WTC11 (cell line): ENCODE measurements at places on chromosomes 16 and 17. TPM values are rescaled to one million over a fixed set of nuclear protein-coding genes. Genes with fewer than 3 reads are reported as not detected.

GRCh38 chr17:57906910-57907309 is 48.3 kb downstream of the CUEDC1 start:
- H3K27me3 ChIP-seq, result no peaks in the 10 kb centered on the region
- peaks cover 57% of the 10 kb centered on the region for H3K4me1 ChIP-seq
- H3K36me3 ChIP-seq, result no peaks in the 10 kb centered on the region
- DNase-seq, result peak; percentile 63
- H3K4me3 ChIP-seq, result no peak overlapping the region

DNA sequence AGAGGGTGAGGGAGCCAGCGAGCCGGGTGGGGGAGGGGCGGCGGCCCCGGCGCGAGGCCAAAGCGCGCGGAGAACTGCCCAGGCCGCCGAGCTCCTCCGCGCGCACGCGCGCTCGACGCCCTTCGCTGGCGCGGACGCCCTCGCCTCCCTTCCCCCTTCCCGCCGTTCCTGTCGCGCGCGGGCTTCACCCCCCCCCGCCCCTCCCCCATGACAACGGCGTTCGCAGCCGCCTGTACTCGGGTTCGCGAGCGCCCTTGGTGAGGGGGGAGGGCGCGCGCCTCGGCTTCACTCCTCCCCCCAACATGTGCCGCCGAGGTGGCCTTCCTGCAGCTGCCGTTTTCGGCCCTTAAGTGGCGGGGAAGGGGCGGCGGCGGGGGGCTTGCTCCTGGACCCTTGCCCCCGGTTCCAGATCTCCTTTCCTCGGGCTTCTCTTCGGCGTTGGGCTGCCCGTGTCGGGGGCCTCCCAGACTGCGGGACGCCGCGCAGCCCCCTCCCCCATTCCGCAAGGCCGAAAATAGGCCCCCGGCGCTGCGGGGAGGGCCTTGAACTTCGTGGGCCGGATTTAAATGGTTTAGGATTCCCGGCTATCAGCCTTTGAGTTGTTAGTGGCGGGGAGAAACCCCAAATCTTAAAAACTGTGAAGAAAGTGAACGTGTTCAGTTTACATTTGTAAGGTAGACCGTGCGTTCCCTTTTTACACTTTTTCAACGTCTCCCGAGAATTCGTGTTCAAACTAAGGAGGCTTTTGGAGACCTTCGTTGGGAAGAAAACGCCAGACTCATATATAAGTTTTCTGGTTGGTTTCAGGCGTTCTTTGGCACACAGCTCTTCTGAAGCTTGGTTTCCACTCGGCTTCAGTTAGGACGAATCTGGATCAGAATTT is 653 bp downstream of the SRRM2 start:
- H3K27ac ChIP-seq, result peak overlapping the region; percentile 95
- peak overlapping the region; percentile 89 for H3K4me3 ChIP-seq
- H3K27me3 ChIP-seq, result no peaks in the 10 kb centered on the region
- peaks cover 46% of the 10 kb centered on the region for H3K36me3 ChIP-seq
- DNase-seq, result no peak

DNA sequence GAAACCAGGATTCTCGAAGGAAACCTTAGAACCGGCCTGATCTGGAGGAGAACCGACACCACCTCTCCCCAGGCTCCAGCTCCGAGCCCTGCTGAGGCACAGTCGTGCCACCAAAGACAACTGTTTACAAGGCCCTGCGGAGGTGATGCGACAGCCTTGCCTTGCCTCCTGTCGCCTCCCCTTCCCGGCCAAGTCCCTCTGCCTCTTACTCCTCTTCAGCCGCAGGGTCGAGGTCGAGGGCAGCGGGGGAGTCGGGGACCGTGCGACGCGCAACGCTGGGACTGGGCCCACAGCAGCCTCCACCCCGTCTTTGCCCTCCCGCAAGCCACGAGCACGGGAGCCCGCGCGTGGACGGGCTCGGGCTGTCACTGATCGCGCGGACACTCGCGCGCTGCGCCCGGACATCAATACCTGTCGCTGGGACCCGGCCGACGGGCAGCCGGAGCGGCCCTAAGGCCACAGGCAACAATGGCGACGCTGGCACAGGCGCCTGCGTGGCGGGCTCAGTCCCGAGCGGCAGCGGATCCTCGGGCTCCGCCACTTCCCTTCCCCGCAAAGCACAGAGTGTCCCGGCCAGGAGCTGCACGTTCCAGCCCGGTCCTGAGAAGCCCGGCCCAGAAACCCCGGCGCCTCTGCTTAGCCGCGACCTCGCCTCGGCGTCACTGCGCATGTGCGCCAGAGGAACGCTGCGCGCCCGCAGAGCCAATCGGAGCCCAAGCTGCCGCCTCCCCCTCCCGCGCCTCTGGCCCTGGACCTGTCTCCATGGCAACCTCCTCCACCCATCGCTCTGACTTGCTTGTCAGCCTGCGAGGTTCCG is at the start of gene ZNF287:
Gene ZNF287 (minus strand): TSS at position 664 of the 817 bp plus-strand sequence. CDS start 1,473 bp downstream, outside the sequence.
- peak; percentile 92 for DNase-seq
- peaks cover 69% of the 10 kb centered on the region for H3K27me3 ChIP-seq
- no peak within 1 kb of the TSS for H3K27ac ChIP-seq
- peak within 1 kb of the TSS; percentile 66 for H3K4me3 ChIP-seq
- H3K4me1 ChIP-seq, result peaks cover 7% of the 10 kb centered on the region
- H3K36me3 ChIP-seq, result no peaks in the 10 kb centered on the region

DNA sequence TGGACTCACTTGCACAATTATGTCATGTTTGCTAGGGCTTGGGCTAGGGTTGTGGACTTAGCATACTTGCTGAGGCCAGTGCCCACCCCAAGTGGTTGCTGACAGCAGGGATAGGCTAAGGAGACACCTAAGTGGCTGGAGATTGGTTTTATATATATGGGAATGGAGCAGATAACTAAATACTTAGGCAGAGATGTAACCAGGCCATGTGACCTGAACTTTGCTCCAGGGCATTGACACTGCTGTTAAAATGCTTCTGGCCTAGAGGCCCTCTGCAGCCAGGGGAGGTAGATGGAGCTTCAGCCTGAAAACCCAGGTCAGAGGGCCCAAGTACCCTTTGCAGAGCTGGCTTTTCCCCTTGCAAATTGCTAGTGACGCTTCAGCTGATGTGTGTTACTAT is 1.4 kb upstream of the ITGB3 start:
- H3K4me3 ChIP-seq, result no peak overlapping the region; the same call in 1 of the 2 replicates
- peaks cover 50% of the 10 kb centered on the region for H3K27me3 ChIP-seq
- peaks cover 36% of the 10 kb centered on the region for H3K4me1 ChIP-seq
- H3K27ac ChIP-seq, result no peak overlapping the region
- no peaks in the 10 kb centered on the region for H3K36me3 ChIP-seq

DNA sequence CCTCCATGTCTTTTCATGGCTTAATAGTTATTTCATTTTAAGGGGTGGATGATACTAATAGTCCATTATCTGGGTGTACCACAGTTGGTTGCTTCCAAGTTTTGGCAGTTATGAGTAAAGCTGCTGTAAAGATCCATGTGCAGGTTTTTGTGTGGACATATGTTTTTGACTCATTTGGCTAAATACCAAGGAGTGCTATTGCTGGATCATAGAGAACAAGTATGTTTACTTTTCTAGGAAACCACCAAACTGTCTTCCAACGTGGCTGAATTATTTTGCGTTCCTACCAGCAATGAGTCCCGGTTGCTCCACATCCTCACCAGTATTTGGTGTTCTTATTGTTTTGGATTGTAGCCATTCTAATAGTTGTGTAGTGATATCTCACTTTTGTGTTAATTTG is 181.9 kb downstream of the SPECC1 start:
- peaks cover 33% of the 10 kb centered on the region for H3K36me3 ChIP-seq
- H3K27ac ChIP-seq, result peak overlapping the region; percentile 96
- peaks cover 62% of the 10 kb centered on the region for H3K4me1 ChIP-seq
- peak overlapping the region; percentile 31; the same call in 1 of the 2 replicates for H3K4me3 ChIP-seq

DNA sequence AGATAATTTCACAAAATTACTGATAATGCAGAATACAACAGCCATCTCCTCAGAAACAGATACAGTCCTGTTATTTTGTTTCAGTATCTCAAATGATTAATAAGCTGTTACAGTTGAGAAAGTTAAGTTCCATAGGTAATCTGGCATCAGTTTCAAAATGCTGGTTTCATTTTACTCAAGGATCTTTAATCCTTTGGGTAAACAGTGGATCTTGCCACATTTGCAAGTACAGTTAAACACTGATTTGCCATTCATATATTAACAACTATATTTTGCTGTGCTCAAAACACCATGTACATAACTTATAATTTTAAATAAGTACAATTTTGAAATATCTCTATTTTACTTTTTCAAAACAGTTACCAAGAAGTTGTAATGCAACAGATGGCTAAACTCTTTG is 31.2 kb downstream of the RPGRIP1L start:
- H3K27ac ChIP-seq, result no peak overlapping the region
- 0 out of 2 replicates have a peak, but pooled peaks cover 3% of the 10 kb centered on the region for H3K4me1 ChIP-seq
- no peaks in the 10 kb centered on the region for H3K36me3 ChIP-seq

GRCh38 chr16:13306161-13306995 is 405.0 kb downstream of the SHISA9 start:
- no peaks in the 10 kb centered on the region for H3K36me3 ChIP-seq
- H3K27ac ChIP-seq, result no peak overlapping the region
- H3K4me3 ChIP-seq, result no peak overlapping the region
- peaks cover 2% of the 10 kb centered on the region for H3K4me1 ChIP-seq

GRCh38 chr17:14336418-14336817 is 35.5 kb downstream of the HS3ST3B1 start:
- no peaks in the 10 kb centered on the region for H3K36me3 ChIP-seq
- DNase-seq, result no peak
- no peak overlapping the region for H3K4me3 ChIP-seq
- H3K27ac ChIP-seq, result no peak overlapping the region

GRCh38 chr16:13743571-13743970 is 176.4 kb upstream of the ERCC4 start:
- no peak overlapping the region for H3K4me3 ChIP-seq
- no peaks in the 10 kb centered on the region; the same call in 1 of the 2 replicates for H3K27me3 ChIP-seq
- H3K36me3 ChIP-seq, result peaks cover 18% of the 10 kb centered on the region
- H3K4me1 ChIP-seq, result no peaks in the 10 kb centered on the region
- DNase-seq, result no peak
- no peak overlapping the region for H3K27ac ChIP-seq

GRCh38 chr16:60776281-60776680 is 1260.0 kb downstream of the CDH8 start:
- H3K4me3 ChIP-seq, result no peak overlapping the region
- H3K27me3 ChIP-seq, result no peaks in the 10 kb centered on the region
- no peak overlapping the region for H3K27ac ChIP-seq
- no peaks in the 10 kb centered on the region; the same call in 1 of the 2 replicates for H3K4me1 ChIP-seq
- DNase-seq, result no peak

DNA sequence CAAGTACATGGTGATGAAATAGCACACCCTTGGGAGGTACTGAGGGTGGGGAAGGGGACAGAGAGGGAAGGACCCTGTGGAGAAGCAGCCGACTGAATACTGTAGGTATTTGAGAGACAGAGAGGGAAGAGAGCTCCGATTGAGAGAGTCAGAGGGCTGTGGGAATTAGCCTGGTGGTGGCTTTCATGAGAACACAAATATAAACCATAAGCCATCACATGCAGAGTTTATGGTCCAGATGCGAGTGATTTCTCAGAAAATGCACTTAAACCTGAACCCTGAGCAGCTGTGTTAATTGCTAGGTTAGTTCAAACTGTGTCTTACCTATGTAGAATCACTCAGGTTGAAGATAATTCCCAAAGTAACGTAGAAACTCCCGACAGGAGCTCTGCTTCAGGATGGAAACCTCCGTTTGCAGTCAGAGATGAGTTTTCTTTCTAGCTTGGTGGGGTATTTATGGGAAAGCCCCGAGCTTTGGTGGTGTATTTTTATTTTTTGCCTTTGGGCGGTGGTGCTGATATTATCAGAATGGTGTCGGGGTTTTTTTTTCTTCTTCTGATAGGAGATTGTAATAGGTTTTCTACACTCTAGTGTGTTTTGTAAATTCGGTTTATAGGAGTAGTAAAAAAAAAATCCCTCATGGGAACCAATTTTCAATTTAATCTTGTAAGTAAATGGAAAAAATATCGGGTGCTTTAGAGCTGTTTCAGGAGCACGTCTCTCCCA is 184.9 kb upstream of the CACNG5 start:
- H3K4me1 ChIP-seq, result peaks cover 8% of the 10 kb centered on the region
- H3K36me3 ChIP-seq, result 0 out of 2 replicates have a peak, but pooled peaks cover 3% of the 10 kb centered on the region
- H3K27me3 ChIP-seq, result no peaks in the 10 kb centered on the region
- peak overlapping the region; percentile 20; the same call in 1 of the 2 replicates for H3K27ac ChIP-seq
- no peak for DNase-seq

DNA sequence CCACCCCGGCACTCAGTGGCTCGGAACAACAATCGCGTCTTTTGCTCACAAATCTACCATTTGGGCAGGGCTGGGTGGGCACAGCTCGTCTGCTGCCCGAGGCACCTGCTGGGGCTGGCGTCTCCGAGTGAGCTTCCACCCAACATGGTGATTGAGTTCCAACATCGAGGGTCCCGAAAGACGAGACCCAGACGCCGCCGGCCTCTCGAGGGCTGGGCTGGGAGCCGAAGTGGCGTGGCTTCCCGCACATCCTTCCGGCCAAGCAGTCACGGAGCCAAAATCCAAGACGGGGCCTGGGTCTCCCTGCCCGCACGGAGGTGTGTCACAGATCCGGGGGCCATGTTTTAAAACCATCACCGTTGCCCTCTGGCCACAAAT is 7.5 kb upstream of the ZFPM1 start:
- H3K36me3 ChIP-seq, result no peaks in the 10 kb centered on the region
- DNase-seq, result no peak
- peaks cover 7% of the 10 kb centered on the region for H3K27me3 ChIP-seq

DNA sequence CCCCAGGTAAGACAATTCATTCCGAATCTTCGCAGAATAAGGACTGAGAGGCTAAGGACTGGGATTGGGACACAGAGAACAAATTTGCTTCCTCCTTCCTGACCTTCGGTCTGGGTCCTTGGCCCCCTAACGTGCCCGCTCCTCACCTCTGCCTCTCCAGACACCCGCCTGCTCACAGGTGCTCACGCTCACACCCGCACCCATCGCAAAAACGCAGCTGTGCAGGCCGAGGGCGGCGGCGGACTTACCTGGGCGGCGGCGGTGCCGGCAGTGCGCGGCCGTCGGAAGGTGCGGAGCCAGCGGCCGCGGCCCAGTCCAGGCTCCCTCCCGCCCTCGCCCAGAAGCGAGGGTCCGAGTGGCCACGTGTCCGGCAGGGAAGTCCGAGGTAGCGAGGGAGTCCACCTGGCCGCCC is 7.1 kb upstream of the HOXB9 start:
- no peak overlapping the region for H3K27ac ChIP-seq
- peaks cover 16% of the 10 kb centered on the region for H3K4me1 ChIP-seq
- no peak for DNase-seq
- H3K27me3 ChIP-seq, result peaks cover 100% of the 10 kb centered on the region; the same call in 1 of the 2 replicates

- H3K27me3 ChIP-seq, result no peaks in the 10 kb centered on the region
- H3K27ac ChIP-seq, result no peak overlapping the region
- H3K4me3 ChIP-seq, result no peak overlapping the region
- DNase-seq, result no peak
- H3K36me3 ChIP-seq, result peaks cover 2% of the 10 kb centered on the region; the same call in 1 of the 2 replicates
Measured at GRCh38 chr17:12256380-12256995, 235.8 kb downstream of the MAP2K4 start.

The SLC35G6 gene
- 0.16 to 0.26 TPM (median 0.18 TPM) in 3 replicates for total RNA-seq

The NKD1 gene
- 6.0 to 9.3 TPM (median 9.1 TPM) in 3 replicates for total RNA-seq

The PABPN1L gene
- total RNA-seq, result not detected in 3 replicates

The SLC52A1 gene
- total RNA-seq, result 0.78 to 1.1 TPM (median 0.99 TPM) in 3 replicates

The GRIN2C gene
- 0.14 to 0.31 TPM (median 0.23 TPM) in 3 replicates for total RNA-seq

The CD300H gene
- total RNA-seq, result not detected in 3 replicates

The FAM171A2 gene
- total RNA-seq, result 28.2 to 29.9 TPM (median 28.5 TPM) in 3 replicates
